ENCODE measurements at places on chromosomes 3 and 15.
A peak's percentile ranks its signal among the peaks of the same experiment; 100 is the strongest.

DNA sequence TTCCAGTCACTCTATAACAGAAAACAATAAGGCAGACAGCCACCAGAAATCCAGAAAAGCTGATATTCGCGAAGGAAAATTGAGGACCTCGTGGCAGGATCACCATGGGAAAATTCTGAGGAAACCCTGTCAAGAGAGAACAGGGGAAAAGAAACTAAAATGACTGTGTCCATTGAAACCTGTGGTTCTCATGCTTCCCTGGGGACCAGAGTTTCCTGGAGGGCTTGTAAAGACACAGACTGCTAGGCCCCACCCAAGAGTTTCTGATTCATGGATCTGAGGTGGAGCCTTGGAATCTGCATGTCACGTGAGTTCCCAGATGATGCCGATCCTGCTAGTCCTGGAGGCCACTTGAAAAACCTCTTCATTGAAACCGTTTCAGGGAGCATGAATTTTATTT is 420.5 kb downstream of the EPHB1 start:
- DNase-seq = no peak

- peak; percentile 72 for DNase-seq
Measured at GRCh38 chr15:58988006-58988785, 733 bp downstream of the RNF111 start.

- DNase-seq = no peak
Measured at GRCh38 chr15:54789376-54789775, 407.4 kb downstream of the RSL24D1 start.

- DNase-seq = no peak
Measured at GRCh38 chr3:9400616-9401015, 3.2 kb downstream of the SETD5 start.

- no peak for DNase-seq
Measured at GRCh38 chr3:59653405-59654122, 603.7 kb upstream of the CFAP20DC start.

- no peak for DNase-seq
Measured at GRCh38 chr3:174329321-174329720, 529.8 kb upstream of the NAALADL2 start.

DNA sequence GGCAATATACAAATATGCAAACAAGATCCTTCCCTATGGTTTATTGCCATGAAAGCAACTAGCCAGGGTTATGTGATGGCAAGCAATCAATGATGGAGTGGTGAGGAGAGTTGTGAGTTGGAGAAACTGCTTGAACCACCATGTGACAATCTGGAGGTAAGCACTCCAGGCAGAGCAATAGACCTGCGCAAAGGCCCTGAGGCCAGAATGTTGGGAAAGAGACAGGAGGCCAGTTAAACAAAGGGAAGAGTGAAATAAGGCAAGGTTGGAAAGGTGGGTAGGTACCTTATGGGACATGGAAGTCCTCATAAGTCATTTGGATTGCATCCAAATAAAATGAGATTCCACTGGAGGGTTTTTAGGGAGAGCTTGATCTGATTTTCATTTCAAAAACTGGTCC is 80.0 kb upstream of the WNT5A start:
- DNase-seq = no peak
